ENCODE measurements at places on chromosomes 7 and 10.

- no peak for DNase-seq
Measured at GRCh38 chr10:82251222-82251906, 376.4 kb downstream of the NRG3 start.

- no peak for DNase-seq
Measured at GRCh38 chr10:88126699-88127098, 263.3 kb downstream of the PTEN start.

GRCh38 chr7:155202106-155202871 is 95.4 kb upstream of the INSIG1 start:
- DNase-seq: no peak

DNA sequence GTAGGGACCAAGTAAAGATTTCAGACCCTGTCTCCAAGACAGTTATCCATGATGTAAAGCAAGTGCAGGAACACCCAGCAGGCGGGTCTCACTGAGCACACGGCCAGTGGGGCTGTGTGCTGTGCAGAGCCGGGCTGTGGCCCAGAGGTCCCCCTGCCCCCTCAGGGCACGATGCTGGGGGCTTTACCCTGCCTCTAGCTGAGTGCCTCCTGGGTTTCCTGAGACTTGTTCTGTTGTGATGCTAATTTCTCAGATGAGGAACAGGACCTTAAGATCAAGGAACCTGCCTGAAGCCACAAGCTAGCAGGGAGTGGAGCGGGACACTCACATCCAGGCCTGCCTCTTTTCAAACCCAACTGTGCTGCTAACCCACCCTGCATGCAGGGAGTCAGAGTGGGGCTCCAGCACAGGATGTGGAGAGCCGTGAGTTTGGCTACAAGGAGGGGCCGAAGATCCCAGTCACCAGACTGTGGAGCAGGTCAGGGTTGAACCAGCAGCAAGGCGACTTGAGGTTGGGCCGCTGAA is 76.1 kb upstream of the LYZL2 start:
- DNase-seq: no peak

DNA sequence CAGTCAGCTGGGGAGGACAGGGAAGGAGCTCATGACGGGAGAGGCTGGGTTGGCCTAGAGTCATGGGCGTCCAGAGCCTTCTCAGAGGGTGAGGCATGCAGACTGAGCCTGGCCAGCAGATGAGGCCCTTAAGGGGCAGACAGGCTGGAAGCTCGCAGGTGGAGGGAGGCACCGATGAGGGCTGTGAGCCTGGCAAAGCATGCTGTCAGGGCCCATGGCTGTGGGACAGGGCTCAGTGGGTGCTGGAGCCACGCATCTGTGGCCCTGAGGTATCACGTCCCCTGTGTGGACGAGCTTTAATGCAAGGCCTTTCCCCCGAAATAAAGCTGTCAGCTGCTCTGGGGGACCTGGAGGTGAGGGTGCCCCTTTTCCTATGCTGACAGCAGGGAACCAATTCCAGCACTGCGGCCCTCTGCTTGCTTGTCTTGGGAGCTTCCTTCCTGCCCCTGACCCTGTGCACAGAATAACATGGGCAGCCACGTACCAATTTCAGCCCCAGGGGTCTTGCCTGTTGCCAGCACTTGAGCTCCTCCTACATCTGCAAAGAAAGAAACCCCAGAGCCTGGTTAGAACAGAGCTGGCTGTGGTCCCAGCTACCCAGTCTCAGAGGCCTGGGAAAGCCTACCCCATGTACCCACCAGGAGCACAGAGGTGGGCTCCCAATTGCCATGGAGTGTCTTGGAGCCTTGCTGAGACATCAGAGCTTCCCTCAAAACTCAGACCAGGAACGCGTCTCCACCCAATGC is 20.6 kb downstream of the TMEM273 start:
- DNase-seq: no peak

GRCh38 chr7:5433181-5433580 is 9.5 kb upstream of the TNRC18 start:
- DNase-seq: no peak

- peak; percentile 17 for DNase-seq
Measured at GRCh38 chr10:114917927-114918672, 19.9 kb upstream of the TRUB1 start.

- DNase-seq: no peak
Measured at GRCh38 chr7:100689230-100690135, 4.6 kb downstream of the GIGYF1 start.

DNA sequence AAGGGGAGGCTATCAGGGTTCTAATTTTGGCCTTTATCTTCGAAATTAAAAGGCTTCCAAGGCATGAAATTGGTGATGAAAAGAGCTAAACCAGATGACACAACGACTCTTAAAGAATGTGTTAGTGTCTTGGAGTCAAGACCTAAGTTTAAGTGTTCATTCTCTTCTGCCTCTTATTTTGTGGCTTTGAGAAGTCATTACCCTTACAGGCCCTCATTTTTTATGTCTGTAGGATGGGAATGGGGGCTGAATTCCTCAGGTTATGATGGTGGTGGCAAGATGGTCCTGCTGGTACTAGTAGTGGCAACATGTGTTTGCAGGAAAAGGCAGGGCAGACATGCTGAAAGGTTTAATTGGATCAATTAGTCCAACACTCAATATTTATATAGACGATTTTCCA is 15.4 kb downstream of the TAS2R60 start:
- DNase-seq: no peak

GRCh38 chr7:39073432-39073831 is 95.7 kb downstream of the POU6F2 start:
- peak; percentile 74 for DNase-seq

DNA sequence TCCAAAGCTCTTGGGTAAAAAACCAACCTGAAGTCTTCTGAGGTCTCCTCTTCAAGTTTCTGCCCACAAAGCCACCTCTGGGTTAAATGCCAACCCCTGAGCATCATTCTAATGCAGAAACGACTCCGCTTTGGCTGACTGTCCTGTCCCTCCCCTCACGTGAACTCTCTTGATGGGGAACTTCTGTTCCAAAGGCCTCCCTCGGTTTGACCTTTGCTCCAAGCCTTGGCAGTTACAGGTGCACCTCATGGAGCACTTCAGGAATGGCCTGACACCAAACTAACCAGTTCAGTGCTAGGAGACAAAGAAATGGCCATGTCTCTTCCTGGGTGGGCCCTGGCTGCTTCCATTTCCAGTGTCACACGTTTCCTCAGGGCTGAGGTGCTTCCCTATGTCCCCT is 20.0 kb downstream of the CAMK2G start:
- no peak for DNase-seq

- no peak for DNase-seq
Measured at GRCh38 chr7:34075523-34076370, 170.4 kb downstream of the BMPER start.

DNA sequence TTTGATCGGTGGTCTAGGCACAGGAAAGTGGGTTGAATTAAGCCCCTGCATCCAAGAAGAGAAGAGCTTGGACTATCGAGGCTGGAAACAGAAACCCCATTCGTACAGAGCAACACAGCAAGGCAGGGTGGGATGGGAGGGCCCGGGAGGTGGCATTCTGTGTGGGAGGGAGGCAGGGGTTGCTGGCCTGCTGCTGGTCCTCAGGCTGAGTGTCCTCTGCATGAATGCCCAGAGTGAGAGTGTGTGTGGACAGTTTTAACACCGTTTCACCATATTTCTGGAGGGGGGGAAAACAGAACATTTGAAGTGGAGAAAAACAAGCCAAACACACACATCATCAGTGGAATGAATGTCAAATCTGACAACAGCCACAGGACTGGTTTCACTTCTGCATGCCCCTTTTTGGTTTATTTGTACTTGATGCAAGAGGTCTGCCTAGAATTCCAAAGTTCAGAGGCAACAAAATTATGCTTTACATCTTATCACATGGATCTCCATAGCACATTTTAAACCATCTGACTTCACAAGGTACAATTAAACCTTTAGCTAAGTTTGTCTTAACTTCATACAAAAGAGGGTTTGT is 11.1 kb upstream of the ENO4 start:
- DNase-seq: no peak

DNA sequence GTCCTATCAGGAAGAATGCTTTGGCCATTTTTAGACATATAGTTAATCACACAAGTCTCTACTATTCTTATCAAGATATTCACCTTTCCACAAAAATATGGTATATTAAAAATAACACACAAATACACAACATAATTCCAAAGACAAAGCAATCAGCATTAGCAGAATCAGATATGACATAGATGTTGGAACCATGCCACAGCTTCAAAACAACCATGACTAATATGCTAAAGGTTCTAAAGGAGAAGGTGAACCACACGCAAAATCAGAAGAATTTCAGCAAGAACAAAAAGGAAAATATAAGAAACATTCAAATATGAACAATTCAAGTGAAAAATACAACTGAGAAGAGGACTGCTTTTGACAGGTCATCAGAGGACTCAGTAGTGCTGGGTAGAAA is 670.2 kb upstream of the SORCS1 start:
- no peak for DNase-seq

GRCh38 chr7:69187824-69188333 is 410.4 kb upstream of the AUTS2 start:
- no peak for DNase-seq

- no peak for DNase-seq
Measured at GRCh38 chr10:113036619-113037018, 86.6 kb downstream of the TCF7L2 start.

DNA sequence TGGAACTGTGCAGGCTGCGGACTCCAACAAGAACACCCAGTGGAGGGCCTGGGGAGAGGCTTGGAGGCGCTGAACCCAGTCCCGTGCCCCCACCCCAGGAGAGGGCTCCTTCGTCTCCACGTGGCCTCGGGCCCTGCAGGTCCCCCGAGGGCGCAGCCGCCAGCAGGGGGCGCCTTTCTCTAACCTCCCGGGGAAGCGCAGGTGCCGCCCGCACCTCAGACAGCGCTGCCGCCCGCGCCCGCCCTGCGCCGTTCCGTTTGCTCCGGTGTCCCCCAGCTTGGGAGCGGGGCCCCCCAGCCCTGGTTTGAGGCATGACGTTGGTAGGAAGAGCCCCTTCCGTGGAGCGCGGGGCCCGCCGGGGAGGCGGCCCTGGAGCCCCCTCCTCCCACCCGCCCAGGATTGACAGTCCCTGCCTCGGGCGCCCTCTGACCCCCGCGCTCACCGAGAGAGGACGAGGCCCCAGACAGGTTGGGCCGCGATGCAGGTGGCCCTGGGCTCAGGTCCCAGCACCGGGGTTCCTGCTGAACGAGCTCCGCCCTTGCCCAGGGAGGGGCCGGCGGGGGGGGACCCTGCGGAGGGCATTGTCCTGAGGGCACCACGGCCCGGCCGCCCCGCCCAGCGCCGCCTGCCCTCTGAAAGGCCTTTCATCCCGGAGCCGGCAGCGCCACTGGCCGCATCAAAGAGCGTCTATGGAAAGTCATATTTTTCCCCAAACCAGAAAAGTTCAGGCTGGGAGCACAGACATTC is 42.8 kb downstream of the FOXL3 start:
- no peak for DNase-seq

DNA sequence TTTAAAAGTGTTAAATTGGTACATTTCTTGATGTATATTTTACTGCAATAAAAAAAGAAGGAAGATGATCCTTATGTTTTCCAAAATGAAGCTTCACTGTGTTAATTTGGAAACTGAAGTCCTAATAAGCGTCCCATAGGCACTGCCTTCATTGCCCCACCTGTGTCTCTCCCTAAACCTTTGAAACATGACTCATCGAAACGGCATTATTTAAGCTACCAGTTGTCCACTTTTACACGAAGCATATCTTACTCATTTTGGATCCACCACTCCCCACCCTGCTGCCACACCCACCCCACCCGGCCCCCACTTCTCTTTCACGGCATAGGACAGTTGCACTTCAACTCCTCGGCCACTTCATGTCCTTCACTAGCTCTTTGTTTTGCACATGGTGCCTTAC is 85.5 kb downstream of the KIAA1549 start:
- DNase-seq: no peak

GRCh38 chr10:59997827-59998525 is 91.6 kb upstream of the CCDC6 start:
- DNase-seq: no peak

GRCh38 chr7:132930881-132931280 is 151.0 kb downstream of the CHCHD3 start:
- DNase-seq: no peak

DNA sequence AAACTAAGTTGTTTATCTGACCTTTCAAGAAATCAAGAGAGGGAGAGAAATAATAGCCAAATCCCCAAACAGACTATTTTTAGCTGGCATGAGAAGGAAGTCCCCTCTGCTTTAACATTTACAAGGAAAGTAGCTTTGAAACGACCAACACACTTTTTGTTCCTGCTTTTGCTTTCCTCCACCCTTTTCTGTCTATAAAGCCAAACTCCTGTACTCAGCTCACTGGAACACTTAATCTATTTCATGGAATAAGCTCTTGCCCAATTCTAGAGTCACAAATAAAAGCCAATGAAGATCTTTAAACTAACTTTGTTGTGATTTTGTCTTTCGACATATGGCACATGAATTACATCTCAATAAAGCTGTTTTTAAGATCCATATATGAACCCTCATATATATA is 86.8 kb upstream of the CCDC71L start:
- DNase-seq: no peak

DNA sequence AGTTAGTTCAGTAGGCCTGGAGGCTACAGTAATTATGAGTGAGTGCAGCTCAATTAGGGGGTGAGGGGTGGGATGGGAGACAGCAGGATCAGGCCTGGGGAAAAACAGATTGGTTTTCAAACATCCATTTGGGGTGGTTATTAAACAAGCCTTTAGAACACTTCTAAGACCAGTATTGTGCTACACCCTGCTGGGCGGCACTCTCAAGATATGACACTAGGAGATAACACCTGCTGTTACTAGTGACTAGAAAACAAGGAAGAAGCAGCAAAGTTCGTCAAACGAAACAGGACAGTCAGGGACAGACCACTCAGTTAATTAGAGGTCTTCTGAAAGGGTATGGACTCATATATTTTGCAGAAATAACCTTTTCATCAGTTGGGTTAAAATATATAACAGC is 353.6 kb downstream of the PTEN start:
- DNase-seq: no peak

DNA sequence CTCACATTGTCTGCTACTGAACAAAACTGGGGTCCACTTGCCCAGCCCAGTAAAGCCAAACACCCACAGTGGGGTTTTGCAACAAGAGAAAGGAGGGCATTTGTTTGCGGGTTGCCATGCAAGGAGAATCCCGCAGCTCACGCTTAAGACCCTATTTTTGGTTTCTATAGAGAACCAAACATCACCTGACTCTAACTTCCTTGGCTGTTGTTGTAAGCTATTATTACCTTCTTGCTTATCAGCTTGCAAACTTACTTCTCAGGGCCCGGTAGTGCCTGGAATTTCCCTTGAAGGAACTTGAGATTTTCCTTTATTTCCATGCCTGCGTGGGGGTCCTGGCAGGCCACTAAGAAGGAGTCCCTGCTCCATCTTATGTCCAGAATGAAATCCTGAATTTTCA is 20.7 kb downstream of the IFIT3 start:
- DNase-seq: no peak

DNA sequence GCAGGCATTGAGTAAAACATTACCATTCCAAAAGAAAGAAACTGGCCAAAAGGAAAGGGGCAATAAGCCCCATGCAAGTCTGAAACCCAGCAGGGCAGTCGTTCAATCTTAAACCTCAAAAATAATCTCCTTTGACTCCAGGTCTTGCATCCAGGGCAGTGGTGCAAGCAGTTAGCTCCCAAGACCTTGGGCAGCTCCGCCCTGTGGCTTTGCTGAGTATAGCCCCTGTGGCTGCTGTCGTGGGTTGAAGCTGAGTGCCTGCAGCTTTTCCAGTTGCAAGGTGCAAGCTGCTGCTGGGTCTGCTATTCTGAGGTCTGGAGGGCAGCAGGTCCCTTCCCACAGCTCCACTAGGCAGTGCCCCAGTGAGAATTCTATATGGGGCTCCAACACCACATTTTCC is 580.1 kb upstream of the AUTS2 start:
- no peak for DNase-seq
